ENCODE measurements at places on chromosomes 6 and 20.
A peak's percentile ranks its signal among the peaks of the same experiment; 100 is the strongest.

GRCh38 chr6:381742-382461 is 9.7 kb upstream of the IRF4 start:
- no peak for DNase-seq

GRCh38 chr6:30151580-30151979 is 9.4 kb downstream of the TRIM10 start:
- no peak for DNase-seq

DNA sequence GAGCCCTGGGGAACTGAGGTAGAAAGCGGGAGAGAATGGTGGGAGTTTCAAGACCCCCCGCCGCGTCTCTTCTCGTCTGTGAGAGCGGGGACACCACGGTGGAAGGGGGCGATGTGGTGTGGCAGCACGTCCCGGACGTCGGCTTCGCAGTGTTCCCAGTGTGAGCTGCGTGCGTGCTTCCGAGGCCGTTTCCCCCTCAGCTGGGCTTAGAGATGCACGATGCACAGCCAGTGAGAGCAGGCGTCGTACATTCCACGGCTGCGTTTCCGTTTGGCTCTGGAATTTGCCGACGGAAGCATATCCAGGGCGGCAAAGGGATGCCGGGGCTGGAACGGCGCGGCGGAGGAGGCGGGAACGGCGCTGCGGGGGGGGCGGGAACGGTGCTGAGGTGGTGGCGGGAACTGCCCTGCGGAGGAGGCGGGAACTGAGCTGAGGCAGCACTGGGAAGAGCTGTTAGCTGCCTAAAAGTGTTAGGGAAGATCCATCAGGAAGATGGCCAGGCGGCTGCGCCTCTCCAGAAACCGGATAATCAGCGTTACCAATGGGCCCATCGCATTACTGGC is 37.7 kb downstream of the KIF25 start:
- DNase-seq = no peak

DNA sequence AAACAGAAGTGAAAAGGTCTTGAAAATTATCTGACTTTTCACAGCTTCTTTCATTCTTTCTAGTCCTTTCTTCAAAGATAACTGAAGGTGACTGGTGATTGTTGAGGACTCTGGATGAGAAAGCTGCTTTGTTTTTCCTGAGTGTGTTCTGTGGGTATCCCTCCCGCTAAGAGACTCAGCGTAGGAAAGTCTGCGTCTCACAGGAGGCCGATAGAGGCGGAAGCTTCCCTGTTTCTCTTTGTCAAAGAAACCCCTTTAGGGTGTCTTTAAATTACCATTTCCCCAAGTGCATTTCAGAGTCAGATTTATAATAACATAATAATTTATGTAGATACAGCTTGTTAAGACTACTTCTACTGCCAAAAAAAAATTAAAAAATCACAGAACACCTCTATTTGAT is 31.2 kb upstream of the IRF4 start:
- DNase-seq = no peak

GRCh38 chr6:169857343-169858292 is 106.2 kb downstream of the ERMARD start:
- DNase-seq = no peak

GRCh38 chr6:43764772-43765171 is 5.2 kb upstream of the VEGFA start:
- DNase-seq = no peak

DNA sequence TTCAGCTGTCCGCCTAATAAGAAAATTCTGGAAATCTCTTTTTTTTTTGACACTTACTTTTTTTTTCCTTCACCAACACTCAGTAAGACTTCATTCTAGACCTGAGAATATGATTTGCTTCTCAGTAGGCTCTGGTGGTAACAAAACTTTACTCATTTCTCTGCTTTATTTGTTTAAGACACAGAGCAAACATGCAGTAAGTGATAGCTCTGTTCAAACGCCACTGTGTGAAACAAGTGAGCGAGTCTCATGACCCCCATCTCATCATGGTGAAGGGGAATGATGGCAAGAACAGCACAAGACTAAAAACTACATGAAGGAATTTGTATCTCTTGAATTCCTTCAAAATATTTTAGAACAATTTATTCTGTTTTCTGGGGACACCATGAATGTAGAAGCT is 541.6 kb upstream of the POU3F2 start:
- no peak for DNase-seq

DNA sequence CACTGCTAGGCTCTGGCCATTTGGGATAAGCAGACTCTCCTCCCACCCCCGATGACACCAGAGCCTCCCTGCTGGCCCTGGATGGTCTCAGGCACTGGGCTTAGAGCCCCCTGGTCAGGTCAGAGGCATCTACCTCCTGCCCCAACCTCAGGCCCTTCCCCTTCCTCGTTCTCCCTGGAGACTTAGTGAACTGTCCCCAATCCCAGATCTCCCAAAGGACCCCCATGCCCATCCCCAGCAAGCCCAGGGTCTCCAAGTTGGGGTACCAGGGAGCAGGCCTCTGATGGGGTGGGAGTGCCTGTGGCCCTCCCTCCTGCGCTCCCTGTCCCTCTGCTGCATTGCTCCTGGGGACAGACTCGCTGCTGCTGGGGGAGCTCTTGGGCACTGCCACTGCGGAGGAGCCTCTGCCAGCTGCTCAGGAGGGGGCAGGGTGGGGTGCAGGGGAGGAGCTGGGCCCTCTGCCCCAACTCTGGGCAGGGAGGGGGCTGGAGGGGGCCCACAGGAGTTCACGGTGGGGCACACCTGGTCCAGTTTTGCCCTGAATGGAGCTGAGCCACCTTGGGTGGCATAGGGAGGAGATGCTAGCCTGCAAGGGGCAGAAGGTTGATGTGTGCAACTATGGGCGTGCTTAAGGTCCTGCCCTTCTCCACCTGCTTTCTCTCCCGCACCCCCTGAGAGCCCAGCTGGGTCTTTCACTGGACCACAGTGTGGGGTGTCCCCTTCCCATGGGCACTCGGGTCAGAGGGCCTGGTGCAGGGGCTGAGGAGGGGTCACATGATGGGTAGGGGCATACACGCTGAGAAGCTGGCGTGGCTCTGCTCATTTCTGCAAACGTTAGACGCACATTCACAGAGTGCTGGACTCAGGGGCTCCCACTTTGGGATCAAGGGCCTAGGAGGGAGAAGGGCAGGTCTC is 40.4 kb downstream of the SPDEF start:
- DNase-seq = no peak

DNA sequence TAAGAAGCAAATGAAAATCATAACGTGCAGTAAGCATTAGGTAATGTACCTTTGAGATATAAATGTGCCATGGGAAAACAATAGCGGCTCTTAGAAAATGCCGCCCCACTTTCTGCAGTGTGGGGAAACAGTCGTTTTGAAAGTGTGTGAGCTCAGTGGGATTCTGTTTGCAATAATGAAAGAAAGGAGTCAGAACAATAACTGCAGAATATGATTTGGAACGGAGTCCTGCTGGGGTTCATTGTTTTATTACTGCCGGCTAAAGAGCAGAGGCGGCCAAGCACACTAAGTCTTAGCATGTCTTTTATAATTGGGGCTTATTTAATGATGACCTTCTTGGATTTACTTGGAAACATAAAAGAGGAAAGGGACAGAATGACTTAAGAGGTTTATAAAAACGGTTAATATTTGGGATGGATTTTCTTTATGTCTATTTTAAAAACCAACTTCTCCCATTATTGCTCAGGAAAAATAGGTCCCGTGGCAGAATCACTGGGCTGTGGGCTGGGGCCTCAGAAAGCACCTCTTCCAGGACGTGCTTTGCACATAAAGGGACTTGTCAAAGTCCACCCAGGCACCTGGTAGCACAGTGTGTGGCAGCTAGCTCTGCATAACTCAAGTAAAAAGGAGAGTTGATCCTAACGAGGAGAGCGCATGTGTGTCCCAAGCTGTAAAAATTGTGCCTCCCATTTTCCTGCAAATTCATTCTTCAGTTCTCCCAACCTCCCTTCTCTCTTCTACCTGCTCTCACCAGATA is 44.0 kb upstream of the SLC22A16 start:
- no peak for DNase-seq

DNA sequence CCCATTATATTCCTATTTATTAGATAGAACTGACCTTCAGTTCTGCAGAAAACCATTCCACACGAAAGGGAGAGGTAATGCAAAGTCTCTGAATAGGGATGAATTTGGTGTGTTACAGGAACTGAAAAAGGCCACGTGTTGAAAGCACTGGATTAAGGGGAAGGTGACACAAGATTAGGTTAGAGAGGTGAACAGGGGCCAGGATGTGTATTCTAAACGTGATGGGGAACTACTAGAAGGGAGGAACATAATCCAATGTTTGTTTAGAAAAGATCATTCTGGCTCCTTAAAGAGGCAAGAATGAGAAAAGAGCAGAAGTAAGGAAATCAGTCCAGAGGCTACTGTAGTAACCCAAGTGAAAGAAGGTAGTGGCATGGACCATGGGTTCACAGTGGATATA is 6.3 kb upstream of the ZKSCAN8 start:
- no peak for DNase-seq

DNA sequence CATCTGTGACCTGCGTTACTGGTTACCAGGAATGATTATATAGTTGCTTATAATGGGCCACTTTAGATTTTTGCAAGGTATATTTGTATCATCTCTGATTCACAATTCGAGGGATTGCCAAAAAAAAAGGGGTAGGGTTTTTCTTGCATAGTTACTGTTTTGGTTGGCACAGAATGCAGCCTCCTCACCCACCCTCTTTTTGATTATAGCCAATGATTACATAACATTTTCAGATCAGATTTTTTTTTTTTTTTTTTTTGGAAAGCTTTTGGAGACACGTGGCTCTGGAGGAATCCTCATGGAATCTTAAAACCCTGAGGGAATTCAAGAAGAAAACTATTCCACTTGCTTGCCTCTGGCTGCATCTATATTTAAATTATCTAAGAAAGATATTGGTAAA is 53.7 kb downstream of the UST start:
- DNase-seq = no peak

DNA sequence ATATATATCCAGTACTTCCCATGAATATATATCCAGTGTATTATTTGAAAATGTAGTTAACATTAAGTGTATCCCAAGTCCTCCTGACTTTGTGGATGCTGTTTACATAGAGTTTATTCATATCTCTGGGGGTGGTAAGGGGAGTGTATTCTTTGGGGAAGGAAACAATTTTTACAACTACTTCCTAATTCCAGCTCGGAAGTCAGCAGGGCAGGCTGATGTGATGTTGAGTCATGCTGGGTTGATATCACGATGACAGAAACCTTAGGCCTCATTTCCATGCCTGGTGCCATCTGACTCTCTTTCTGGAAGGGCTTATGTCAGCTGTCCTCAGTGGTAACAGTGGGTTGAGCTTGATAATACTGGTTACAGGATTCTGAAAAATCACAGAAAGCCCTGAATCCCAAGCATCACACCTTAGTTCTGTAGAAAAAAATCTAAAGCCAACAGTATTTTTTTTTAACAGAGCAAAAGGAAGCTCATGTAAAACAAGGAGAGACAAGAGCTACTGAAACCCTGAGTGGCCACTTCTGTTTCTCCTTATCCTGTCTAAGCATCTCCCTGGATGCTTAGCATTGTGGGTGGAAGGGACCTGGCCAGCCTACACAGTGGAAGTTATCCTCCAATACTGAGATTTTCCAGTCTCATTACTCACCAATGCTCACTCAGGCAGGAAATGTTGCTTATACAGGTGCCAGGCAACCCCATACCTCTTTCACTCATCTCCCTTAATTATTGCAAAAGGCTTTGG is 75.2 kb upstream of the IYD start:
- DNase-seq = no peak

DNA sequence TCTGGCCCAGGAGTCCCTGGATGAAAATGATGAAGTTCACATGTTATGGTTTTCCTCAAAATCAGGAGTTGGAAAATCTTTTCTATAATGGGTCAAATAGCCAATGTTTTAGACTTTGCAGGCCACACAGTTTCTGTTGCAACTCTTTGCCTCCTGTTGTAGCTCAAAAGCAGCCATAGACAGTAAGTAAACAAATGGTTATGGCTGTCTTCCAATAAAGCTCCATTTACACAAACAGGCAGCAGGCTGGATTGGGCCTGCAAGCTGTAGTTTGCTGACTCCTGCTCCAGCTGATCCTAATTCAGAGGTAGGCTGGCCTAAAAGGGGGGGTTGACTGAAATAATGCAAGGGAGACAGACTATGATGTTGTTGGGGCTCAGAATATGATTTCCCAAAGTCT is 33.0 kb downstream of the METTL24 start:
- no peak for DNase-seq

DNA sequence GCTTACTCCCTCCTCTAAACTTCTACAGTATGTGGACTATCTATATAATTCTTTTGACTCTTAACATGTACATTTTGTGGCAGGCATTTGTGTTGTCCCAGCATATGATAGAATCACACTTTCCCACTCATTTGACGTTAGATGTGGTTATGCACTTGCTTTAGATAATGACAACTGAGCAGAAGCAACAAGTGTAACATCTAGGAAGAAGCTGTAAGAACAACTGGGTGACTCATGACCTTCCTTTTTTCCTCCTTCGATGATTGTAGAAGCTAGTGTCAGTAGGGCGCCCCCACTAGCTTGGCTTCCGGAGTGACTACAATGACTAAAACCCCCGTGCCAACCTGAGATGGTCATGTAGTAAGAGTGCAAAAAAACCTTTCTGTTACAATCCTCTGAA is 74.6 kb upstream of the CEP85L start:
- DNase-seq = peak; percentile 67

- DNase-seq = no peak
Observed at GRCh38 chr20:32756156-32756555, 6.0 kb upstream of the DNMT3B start.

- DNase-seq = no peak
Observed at GRCh38 chr20:64130271-64130670, 22.9 kb upstream of the NPBWR2 start.

GRCh38 chr6:13315896-13316295 is 12.4 kb downstream of the TBC1D7 start:
- DNase-seq = no peak

GRCh38 chr6:37314487-37315156 is 39.2 kb upstream of the RNF8 start:
- DNase-seq = peak; percentile 49

GRCh38 chr6:40928307-40928706 is 110.7 kb downstream of the UNC5CL start:
- DNase-seq = no peak

- peak; percentile 51 for DNase-seq
Observed at GRCh38 chr6:27757307-27757706, 154.9 kb downstream of the OR2B2 start.

- DNase-seq = no peak
Observed at GRCh38 chr20:47016068-47016664, 121.5 kb downstream of the EYA2 start.

GRCh38 chr20:33262658-33263065 is 20.4 kb upstream of the BPIFB1 start:
- DNase-seq = peak; percentile 8
